SK-N-SH treated with all-trans-retinoic acid at 6 μM for 48 hours (cell line): ENCODE measurements at places on chromosomes 5 and 9.

DNA sequence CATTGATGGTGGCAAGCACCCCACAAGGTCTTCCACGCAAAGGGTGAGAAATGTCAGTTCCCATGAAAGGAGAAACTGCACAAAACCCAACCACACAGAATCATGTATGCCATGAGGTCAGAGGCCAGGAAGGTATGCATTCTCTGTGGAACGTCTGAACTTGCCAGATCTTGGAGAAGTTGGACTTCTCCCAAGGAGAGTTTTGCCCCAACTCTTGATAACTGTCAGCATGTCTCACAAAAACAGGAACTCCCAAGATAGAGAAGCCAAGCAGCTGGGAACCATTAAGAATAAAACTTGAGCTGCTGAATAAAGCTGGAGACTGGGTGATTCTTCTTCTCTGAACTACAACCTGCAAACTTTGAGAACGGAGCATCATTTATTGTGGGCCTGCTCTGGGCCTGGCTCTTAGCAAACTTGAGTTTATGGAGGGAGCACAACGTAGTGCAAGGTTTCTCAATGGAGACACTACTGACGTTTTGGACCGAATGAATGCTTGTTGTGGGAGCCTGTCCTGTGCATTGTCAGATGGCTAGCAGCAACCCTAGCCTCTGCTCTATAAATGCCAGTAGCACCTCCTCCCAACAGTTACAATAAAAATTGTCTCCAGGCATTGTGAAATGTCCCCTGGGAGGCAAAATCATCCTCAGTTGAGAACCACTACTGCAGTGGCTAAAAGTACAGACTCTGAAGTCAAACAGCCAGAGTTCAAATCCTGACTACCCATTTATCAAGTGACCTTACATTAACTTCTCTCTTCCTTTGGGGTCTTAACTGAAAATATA lies 193.5 kb downstream of the ACTL7B start:
- no peak for ATAC-seq

- no peak for ATAC-seq
Observed at GRCh38 chr9:86274821-86275643, 7.3 kb downstream of the ISCA1 start.

DNA sequence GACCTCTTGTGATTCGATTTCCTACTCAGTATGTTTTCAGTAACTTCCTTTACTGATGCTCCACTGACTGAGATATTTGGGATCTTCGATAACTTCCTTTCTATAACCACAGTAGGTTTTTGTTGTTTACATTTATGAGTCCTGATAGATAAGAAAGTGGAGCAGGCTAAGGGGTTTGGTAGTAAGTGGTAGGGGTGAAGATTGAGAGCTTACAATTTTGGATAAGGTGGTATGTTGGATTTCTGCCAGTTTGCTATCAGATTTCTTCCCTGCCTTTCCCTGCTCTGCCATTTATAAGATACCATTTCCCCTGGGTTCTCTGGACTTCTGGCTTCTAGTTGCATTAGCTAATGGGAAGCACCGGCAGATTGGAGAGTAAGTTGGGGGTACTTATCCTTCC lies 7.9 kb upstream of the NDUFS4 start:
- ATAC-seq: no peak

DNA sequence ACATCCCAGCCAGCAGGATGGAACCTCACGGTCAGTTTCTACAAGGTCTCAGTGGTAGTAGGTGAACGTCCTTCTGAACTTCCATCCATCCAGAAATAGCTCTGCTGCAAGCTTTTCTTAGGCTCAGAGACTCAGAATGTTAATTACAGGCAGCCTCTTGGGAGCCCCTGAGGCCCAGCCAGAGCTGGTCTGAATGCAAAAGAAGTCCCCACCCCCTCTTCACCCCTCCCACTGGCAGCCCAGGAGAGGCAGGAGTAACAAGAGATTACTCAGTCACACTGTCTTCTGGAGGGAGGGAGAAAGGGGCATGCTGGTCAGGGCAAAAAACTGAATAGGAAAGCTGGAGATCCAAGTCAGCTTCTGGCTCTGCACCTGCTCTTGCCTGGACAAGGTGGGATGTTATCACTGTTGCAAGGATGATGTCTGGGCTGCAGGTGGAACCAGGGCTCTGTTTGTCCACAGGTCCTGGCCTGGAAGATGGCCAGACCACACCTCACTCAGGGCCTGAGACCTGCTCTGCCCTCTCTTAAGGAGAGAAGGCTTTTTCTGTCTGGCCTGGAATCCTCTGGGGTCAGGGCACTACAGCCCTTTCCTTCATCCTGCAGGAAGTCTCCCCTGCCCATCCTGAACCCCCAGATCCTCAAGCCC lies 9.1 kb downstream of the ENHO start:
- peak; percentile 48; the same call in 1 of the 3 replicates for ATAC-seq

DNA sequence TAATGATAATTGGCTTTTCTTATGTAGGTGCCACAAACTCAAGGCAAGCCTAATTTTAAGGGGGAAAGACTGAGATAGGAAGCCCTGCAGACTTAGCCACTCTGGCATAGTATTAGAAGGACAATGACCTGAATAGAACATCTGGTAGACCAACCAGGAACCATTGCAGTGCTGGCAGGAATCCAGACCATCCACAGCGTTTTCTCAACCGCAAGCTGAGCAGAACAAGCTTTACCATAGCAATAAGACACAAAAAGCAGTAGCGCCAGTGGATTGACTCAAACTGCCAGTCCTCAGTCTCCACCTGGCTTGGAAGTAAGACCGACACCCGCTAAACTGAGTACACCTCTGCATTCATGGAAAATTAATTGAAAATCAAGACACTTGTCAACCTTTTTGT lies 141.3 kb upstream of the LPAR1 start:
- ATAC-seq: no peak

- no peak for ATAC-seq
Observed at GRCh38 chr9:134709512-134710270, 68.1 kb downstream of the COL5A1 start.

GRCh38 chr5:169527863-169528262 lies 55.7 kb upstream of the SPDL1 start:
- ATAC-seq: no peak

DNA sequence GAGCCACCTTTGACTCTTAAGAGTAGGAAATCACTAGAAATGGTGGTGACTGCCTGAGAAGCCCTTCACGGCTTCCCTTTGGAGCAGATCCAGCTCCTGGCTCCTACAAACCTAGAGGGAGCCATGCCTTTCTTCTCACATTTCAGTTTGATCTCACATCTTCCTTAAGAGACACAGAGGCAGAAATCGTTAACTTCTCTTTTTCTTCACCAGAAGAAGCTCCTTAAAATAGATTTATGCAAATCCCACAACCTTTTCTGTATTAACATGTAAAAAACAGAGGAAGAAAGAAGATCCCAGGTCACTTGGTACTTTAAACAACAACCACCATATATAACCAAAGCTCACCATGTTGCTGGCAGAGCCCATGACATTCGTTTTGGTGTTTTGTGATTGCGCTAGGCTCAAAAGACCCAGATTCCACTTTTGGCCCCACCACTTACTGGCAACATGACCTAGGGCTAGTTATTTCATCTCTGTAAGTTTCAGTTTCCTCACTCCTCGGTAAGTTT lies 29.6 kb downstream of the PAX5 start:
- ATAC-seq: no peak

DNA sequence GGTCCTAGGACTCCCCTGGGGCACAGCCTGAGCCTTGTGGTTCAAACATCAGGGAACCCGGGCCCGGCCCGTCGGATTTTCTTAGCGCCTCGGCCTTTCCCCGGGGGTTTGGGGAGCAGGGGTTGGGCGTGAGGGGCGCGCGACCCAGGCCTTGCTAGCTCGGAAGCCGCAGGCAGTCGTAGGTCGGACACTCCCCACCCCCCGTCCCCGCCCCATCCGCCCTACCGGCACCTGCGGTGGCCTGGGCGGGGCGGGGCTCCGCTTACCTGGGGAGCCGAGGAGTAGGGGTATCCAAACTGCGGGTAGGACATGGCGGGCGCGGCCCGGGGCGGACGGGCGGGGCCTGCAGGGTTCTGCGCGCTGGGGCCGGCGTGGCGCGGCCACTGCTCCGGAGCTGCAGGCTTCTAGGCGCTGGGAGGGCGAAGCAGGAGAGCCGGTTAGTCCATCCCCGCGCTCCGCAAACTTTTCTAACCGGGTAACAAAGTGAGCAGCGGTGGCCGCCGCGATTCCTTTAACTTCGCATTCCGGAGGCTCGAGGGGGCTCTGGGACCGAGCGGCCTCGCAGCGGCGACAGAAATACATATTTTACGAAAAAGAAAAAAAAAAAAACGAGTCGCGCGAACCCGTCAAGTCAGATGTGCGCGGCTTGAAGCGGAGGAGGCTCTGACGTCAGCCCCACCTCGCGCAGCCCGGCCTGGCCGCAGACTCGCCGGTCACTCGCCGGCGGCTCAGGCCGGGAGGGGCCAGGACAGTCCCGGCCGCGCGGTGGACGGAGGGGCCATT lies at the start of gene IRX4:
Gene IRX4, minus strand, starts transcription at position 589 of the 783 bp plus-strand sequence. Its CDS starts 278 bp downstream, at position 311.
- ATAC-seq: no peak

DNA sequence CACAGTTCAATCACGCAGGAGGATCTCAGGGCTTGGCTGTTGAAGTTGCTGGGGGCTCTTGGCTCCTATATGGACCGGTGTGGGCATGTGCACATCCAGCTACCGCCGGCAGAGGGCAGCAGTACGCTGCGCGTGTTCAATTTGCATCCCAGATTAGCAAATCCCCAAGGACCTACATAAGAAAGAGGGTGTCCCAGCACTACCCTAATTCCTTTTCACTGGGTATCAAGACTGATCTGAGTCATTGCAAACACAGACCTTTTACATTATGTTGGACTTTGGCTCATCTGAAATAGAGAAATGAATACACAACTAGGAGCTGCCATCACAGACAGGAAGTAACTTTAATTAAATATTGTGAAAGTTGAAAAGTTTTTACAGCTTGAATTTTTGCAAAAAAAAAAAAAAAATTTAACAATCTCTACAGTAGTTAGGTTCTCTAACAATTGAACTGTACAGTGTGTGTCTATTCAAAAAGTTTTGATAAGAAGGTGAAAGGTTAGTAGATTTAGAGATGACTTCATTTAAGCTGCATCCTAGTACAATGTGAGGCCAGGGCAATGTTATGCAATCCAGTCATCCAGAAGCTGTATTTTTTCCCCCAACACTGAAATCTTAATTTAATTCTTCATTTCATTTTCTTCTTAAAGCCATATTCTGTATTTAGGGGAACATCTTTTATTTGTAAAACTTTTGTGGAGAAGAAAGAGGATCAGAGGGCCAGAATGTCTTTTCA lies 404.0 kb downstream of the EBF1 start:
- peak; percentile 93 for ATAC-seq

DNA sequence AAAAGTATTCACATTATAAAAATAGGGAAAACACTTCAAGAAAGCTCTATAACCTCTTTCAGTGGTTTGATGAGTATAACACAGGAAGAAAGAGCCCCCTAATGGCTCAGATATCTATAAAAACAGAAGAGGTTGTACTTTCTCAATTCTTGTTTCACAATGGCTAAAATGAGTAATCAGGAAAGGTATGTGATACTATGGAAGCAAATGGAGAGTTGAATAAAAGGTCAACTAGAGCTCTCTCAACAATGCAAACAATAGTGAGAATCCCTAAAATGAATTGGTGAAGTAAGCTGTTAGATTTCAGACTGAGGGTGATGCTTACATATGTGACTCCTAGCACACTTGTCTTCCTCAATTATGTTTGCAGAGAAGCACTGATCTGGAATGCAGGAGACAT lies 584.6 kb upstream of the CDH18 start:
- ATAC-seq: peak; percentile 55

DNA sequence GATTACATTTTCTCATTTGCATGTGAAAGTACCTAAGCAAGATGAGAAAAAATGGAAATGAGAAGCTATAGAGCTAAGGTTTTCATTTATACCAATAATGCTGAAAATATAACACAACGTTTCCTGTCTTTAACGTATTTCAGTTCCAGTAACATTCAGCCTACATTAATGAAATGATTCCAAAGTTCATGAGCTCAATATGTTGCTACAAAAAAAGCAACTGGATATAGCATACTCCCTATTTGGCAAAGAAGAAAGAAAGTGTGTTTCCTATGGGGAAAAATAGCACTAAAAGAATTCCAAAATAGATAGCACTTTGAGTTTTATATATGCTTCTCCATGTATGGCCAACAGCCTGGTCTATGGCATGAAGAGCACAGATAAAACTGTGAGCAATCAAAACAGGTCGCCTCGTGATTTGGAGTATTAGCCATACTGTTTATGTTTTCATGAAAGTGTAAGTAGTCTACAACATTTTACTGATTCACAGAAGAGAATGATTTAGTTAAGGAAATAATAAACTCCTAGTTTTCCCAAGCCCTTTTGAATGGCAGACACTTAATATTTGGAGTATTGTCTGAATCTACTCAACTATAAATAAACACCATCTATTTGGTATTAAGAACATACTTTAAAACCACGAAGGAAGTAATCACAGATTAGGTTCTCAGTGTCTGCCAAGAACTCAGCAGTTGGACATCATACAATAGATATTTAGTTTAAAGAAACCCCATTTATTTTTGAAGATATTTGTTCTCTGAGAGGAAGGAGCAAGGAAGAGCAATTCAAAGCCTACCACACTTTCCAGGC lies 258.7 kb upstream of the RASA1 start:
- ATAC-seq: 0 out of 3 replicates have a peak, but pooled peaks have one; percentile 28

- ATAC-seq: no peak
Observed at GRCh38 chr9:25570802-25571201, 107.4 kb downstream of the TUSC1 start.

- no peak for ATAC-seq
Observed at GRCh38 chr5:133475986-133476385, 136.4 kb downstream of the FSTL4 start.

GRCh38 chr5:145101246-145101645 lies 733.9 kb downstream of the PRELID2 start:
- ATAC-seq: no peak
